ENCODE measurements at places on chromosomes 2 and 18.

DNA sequence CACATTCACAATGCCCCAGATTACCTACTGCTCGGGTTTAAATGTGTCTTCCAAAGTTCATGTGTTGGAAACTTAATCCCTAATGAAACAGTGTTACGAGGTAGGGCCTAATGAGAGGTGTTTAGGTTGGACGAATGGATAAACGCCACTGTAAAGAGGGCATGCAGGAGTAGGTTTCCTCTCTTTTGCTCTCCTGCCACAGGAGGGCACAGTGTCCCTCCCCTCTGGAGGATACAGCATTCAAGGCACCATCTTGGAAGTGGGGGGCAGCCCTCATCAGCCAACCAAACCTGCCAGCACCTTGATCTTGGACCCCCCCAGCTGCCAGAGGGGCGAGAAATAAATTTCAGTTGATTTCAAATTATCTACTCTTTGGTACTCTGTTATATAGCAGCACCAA lies 103.5 kb downstream of the TSHZ1 start:
- peak; percentile 21 for DNase-seq

GRCh38 chr2:150480971-150481830 lies 6.3 kb downstream of the RND3 start:
- no peak for DNase-seq

DNA sequence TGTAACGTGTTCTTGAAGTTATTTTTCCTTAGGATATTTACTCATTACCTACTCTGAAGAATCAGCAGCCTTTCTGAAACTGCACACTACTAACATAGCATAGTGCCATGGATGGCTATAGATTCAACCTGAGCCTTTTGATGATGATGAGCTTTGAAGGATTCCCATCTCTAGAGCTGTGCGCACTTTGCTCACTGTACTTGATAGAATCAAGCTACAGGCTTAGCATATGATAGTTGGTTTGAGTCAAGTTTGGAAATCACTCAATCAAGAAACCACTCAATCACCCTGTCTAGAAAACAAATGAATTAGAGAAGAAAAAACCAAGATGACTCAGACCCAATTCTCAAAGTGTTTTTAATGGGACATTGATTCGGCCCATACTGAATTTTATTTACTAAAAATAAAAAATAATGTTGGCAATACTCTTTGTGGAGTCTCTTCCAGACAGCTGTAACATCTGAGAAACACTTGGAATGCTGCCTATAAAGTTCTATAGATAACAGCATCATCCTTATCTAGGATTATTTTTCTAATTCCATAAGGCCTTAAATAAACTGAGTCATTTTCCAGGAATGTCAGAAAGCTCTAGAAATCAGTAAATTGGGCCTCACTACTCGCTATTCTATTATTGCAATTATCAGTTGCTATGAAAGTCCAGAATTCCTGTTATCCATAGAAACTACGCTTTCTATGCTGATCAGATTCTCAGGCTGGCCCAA lies 259.0 kb upstream of the ERBB4 start:
- no peak for DNase-seq

- DNase-seq, result peak; percentile 7
Observed at GRCh38 chr2:222862106-222862908, 1.5 kb downstream of the ACSL3 start.

GRCh38 chr2:14408695-14409094 lies 223.8 kb upstream of the LRATD1 start:
- no peak for DNase-seq

DNA sequence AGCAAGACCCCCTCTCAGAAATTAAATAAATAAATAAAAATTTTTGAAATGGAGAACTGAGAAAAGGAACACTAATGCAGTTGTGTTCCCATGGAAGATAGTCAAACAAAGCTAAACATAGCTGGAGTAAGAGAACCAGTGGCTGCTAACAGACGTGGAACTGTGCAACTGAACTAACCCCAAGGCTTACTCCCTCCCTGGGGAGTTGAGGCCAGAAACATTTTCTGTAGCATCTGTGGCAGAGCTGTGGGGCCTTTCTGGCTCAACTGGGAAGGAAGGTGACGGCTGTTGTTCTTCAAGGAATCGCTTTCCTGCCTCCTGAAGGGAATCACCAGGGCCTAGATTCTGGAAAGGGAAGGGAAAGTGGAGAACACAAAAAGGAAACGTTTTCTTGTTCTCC lies 53.9 kb upstream of the B3GNT2 start:
- no peak for DNase-seq

DNA sequence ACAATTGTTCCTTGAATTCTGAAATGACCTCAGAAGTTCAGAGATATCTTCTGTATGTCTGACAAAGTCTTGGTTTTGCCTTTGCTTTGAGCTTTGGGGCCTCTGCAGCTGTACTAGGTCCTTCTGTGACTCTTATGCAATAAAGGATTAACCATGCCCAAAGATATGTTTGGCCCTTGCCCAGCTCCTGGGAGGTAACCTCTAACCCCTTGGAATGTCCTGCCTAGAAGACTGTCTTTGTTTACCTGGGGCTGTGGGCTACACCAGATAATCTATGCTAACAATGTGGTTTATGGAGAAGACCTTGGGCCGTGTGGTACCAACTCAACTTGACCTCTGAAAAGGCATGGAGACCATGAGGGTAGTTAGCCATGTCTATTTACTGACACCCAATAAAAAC lies 140.9 kb upstream of the CAPN13 start:
- DNase-seq, result no peak

GRCh38 chr2:31387850-31388249 lies 26.7 kb downstream of the XDH start:
- DNase-seq, result no peak

GRCh38 chr18:24986666-24987302 lies 365.2 kb downstream of the ZNF521 start:
- DNase-seq, result no peak

DNA sequence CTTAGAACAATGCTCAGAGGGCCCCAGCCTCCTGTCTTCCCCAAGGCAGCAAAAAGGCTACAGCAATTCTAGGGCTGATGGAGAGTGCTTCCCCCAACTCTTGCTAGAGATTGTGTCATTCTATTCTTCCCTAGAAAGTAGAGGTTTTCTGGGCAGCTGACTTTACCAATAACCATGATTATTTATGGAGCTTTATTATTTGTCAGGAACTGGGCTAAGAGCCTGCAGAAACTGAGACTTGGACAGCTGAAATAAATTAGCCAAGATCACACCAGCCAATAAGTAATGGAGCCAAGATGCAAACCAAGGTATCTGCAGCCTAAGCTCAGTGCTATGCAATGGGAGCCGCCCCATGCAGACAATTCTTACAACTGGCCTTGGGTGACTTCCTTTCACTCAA lies 84.8 kb downstream of the CCBE1 start:
- no peak for DNase-seq

Measured in DMS53 (cell line).